ENCODE measurements at places on chromosomes 4 and X.

GRCh38 chr4:109708990-109709389 is 5.7 kb upstream of the CASP6 start:
- no peak for DNase-seq

- DNase-seq, result no peak
Measured at GRCh38 chr4:109959195-109959594, 46.5 kb downstream of the EGF start.

- no peak for DNase-seq
Measured at GRCh38 chr4:70449220-70449619, 22.8 kb upstream of the MUC7 start.

DNA sequence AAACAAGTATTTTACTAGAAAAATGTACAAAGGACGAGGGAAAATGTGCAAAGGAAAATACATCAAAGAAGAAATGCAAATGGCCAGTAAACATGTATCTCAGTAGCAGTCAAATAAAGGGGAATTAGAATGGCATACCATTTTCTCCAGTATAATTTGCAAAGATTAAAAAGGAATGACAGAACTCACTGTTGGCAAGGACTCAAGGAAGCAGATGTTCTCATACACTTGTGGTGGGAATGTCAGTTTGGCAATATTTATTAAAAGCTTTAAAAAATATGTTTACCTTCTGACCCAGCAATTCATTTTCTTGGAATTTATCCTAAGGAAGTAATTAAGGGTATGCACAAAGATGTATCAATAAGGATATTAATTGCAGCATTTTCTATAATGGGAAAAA is 7.6 kb downstream of the CLCN5 start:
- DNase-seq, result no peak

- no peak for DNase-seq
Measured at GRCh38 chrX:97564496-97564895, 680.8 kb downstream of the RPA4 start.

DNA sequence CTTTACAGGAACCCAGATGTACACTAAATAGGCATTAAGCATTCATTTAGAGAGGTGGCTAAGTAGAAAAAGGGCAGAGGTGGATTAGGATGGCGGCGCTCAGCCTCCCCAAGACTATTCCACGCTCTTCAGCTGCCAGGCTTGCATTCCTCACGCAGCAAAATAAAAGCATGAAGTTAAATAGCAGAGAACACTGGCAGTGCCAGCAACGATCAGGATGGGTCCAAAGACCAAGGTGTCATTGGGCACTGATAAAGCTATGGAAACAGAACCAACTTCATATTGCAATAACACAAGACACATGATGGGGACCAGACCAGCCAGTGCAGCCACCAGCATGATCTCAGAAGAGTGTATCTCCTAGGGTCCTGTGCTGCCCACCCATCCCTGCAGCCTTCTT is 42.0 kb downstream of the TMEM156 start:
- DNase-seq, result no peak

GRCh38 chr4:14807856-14808255 is 194.4 kb upstream of the CPEB2 start:
- DNase-seq, result no peak

All from AG09319 (cell line).